ENCODE measurements at places on chromosomes 16 and 17.

- no peak for DNase-seq
Observed at GRCh38 chr17:14417336-14417735, 116.5 kb downstream of the HS3ST3B1 start.

DNA sequence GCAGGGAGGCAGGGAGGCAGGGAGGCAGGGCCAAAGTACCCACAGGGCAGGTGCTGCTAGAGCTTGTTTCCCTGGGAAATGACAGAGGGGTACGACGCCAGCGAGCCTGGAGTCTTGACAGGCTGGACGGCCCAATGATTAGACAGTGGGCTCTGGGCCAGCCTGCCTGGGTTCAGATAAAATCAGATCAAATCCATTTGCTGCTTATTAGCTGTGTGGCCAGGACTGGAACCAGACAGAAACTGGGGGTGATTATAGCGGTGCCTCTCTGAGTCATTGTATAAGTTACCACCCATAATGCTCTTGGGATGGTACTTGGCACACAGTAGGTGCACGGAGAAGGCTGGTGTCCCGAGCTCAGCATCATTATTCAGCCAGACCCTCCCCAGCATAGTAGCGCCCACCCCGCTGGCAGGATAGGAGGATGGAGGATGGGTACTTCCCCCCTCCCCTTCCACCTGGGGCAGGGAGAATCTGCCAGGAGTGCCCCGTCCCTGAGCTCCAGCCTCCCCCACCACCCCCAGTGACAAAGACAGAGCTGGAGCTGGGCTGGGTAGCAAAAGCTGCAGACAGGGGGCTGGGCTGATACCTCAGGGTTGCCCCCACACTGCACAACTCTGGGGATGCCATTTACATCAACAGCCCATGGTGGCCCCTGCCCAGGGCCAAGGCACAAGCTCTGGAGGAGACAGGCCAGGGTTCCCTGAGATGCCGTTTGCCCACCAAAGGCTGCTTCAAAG, 77.6 kb upstream of the TNRC6C start:
- no peak for DNase-seq

DNA sequence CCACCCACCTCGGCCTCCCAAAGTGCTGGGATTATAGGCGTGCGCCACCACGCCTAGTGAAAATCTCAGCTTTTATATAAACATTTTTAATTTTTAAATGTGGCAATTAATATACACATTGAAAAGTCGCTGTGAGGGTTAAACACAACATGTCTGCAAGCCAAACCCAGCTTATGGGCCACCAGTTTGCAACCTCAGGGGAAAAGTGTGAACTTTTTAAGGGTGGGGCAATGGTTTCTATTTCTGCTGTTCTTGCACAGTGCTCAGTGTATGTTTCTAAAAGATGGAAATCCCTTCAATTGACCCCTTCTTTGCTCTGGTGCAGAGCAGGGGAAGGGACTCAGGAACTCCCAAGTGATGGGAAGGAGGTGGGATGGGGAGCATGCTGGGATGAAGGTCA, 18.3 kb upstream of the SUPT4H1 start:
- no peak for DNase-seq

DNA sequence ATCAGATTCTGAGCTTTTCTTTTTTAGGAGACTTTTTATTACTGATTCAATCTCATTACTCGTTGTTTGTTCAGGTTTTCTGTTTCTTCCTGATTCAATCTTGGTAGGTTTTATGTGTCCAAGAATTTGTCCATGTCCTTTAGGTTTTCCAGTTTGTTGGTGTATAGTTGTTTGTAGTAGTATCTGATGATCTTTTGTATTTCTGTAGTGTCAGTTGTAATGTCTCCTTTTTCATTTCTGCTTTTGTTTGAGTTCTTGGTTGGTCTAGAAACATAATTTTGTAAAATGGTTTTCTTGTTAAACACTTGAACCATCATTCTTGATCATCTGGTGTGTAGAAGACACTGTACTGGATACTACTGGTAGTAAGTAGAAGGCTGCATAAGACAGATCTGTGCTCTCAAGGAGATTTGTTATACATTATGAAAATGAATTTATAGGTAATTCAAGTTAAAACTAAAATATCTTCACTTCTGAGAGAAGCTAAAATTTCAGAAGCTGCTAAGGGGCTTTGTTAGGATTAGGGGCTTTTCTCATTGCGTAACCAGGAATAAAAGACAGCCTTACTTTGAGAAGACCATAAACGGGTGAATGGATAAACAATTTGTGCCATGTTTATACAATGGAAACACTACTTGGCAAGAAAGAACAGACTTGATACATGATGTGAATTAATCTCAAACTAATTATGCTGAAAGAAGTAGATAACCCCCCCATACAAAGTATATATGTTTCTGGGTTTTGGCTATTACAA, 44.0 kb downstream of the NSRP1 start:
- DNase-seq = no peak

GRCh38 chr16:58306327-58306726, 11.5 kb upstream of the PRSS54 start:
- no peak for DNase-seq

GRCh38 chr16:82040296-82040695, 5.2 kb downstream of the HSD17B2 start:
- DNase-seq = no peak

DNA sequence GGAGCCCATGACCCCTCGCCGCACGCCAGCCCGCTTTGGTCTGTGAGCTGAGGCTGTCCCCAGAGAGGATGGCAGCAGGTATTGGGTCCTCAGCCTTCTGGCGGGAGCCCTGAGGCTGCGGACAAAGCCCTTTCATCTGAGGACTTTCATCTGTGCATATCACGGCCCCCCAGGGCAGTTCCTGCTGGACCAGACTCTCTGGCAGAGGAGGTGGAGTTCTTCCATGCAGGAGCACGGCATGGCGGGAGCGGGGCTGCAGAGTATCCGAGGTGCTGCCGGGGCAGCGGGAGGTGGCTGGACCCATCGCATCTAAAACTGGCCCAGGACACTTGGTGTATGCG, 18.8 kb downstream of the DHX38 start:
- no peak for DNase-seq

DNA sequence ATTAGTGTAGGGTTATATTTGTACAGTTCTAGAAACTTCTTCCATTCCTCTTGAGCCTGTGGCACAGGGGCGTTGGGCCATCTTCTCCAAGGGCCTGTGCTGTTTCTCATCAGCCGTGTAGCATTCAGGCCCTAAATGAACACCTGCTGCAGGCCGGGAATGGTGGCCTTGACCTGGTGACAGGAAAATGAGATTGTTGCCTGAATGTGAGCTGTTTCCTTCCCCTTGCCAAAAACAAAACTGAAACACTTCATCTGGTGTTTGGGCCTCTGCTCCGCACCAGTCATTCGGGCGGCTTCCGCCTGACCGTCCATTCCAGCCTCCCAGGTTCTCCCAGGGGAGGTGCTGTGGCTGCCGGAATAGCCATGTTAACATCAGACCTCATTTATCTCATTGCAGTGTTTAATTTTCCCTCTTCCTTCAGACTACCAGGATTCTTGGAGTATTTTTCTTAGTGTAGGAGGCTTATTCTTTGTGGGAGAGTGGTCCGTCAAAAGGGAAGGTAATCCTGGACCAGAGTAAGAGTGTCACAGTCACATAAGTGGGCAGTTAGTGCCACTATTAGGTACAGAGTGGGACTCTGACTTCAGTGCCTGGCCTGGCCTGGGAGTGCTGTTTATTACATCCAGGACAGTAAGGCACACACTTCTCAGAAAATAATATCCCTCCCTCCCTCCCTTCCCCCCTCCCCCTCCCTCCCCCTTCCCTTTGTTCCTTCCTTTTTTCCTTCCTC, 61.9 kb downstream of the WWP2 start:
- no peak for DNase-seq

GRCh38 chr16:17316005-17316404, 154.8 kb downstream of the XYLT1 start:
- no peak for DNase-seq

- no peak for DNase-seq
Observed at GRCh38 chr17:48571826-48572417, 6.2 kb downstream of the HOXB4 start.

DNA sequence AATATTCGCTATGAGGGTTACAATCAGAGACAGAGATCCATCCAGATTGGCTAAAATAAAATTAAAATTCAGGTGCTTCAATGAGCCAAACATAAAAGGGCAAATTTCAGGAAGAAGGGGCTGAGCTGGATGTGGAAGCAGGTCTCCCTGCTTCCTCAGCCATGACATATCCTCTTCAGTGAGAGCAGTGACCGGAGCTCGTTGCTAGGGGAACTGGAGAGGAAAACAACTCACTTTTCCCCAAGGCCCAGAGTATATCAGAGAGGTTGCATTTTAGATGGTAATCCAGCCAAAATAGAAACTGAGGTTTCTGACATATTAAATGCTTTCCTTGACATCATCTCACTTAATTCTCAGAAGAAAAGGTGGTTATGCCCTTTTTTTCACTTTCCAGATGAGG, 503.5 kb downstream of the HS3ST4 start:
- no peak for DNase-seq

- no peak for DNase-seq
Observed at GRCh38 chr16:17988839-17989238, 347.7 kb downstream of the NPIPA8 start.

DNA sequence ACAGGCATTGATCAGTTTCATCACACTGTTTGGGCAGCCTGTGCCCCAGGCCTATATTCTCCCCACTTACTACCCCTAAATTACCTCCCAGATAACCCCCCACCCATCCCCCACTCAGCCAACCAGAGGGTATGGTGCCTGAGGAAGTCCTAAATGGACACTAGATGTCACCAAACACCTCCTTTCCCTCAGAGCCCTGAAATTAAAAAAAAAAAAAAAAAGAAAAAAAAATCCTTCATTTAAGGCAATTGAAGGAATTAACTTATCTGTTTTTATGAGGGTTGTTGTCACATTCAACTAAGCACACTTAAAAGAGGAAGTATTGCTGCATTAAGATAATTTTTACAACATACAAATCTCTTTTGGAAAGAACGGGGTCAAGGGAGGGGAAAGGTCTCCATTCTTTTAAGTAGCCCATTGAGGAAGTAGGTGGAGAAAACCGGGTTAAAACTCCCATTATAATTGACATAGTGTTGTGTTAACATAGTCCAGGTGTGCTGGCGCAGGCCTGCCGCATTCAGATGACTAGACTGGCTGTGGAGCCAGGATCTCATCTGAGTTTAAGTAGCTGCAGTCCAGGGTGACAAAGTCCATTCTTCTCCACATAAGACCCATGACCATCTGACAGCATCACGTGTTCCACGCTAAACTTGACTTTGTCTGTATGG, 46.3 kb downstream of the SNX11 start:
- no peak for DNase-seq

- no peak for DNase-seq
Observed at GRCh38 chr17:63549289-63549945, 860 bp upstream of the DCAF7 start.

DNA sequence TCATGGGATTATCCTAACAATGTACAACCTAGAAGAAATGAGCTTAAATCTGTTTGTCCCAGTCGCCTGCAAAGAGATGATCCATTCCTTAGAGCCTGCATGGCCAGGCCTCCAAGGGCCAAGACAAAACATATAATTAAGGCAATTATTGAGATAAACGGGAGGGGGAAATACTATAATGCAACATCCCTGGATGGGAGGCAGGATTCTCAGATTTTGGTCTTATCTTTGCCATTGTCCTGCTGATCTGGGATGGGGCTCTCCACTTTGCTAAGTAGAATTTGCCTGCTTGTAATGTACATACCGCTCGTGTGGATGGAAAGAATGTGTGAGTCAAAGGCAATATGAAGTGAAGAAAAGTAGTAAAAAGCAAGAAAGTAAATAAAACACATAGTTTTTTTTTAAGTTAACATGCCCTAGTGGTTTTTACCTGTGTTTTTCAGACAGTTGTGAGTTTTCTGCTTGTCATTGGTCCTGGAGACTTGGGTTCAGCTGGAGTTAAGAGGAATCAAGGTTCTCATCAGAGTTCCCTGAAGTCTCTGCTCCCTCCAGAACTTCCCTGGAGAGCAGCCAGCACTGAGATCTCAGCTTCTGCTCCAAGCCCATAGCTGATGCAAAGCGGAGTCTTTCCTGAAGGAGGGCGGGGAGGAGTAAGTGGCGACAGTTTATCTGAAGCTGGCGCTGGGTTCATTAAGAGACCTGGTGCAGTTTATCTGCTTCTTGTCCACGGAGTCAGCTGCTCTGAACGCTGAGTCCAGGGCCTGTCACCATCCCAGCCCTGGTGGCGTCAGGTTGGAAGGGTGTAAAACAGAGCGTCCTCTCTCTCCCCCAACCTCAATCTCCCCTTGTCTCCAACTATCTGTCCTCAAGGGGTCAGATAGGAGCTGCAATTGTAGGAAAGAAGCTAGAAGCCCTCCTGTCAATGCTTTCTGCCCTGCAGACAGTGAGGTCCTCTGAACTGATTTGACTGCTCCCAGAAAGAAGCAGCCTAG, 30.1 kb downstream of the HOXB1 start:
- DNase-seq = no peak

DNA sequence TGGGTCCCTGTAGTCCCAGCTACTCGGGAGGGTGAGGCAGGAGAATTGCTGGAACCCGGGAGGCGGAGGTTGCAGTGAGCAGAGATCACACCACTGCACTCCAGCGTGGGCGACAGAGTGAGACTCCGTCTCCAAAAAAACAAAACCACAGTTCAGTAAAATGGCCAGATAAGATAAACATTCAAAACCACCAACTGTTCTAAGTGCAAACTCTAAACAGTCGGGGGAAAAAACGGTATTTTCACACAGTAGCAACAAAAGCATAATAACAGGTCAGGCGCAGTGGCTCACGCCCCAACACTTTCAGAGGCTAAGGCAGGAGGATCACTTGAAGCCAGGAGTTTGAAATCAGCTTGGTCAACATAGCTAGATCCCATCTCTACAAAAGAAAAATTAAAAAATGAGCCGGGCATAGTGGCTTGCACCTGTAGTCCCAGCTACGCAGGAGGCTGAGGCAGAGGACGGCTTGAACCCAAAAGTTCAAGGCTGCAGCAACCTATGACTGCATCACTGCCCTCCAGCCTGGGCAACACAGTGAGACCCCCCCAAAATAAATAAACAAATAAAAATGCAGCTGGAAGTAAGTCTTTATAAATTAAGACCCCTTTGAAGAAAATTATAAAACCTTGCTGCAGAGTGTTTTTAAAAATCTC, 10.8 kb upstream of the HASPIN start:
- no peak for DNase-seq

DNA sequence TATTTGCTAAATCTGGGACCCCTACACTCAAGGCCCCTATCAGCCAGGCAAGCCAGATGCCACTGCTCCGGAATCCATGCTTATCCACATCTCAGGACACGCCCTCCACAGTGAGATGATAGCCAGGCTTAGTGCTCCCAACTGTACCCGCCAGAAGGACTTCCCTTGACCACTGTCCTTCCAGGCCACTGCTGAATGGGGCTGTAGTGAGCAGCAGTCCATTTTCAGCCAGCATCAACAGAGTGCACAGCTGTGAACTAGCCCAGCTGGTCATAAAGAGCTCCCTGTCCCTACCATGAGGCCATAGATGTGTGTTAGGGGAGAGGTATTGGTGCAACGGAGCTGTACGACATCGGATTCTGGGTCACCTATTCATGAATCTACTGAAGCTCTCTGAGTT, 13.0 kb upstream of the MED9 start:
- DNase-seq = no peak

- DNase-seq = no peak
Observed at GRCh38 chr17:65674246-65675045, 113.0 kb upstream of the AXIN2 start.

Measured in thoracic aorta (tissue), 2 donors.